ENCODE measurements at places on chromosomes 13 and 19.
A peak's percentile ranks its signal among the peaks of the same experiment; 100 is the strongest.

GRCh38 chr13:20128459-20128931 is 32.4 kb downstream of the GJA3 start:
- DNase-seq, result no peak

- no peak for DNase-seq
These were observed 172.0 kb downstream of the DLEU7 start for GRCh38 chr13:50671497-50671850.

GRCh38 chr13:24075137-24075975 is 85.2 kb upstream of the SPATA13 start:
- no peak for DNase-seq

DNA sequence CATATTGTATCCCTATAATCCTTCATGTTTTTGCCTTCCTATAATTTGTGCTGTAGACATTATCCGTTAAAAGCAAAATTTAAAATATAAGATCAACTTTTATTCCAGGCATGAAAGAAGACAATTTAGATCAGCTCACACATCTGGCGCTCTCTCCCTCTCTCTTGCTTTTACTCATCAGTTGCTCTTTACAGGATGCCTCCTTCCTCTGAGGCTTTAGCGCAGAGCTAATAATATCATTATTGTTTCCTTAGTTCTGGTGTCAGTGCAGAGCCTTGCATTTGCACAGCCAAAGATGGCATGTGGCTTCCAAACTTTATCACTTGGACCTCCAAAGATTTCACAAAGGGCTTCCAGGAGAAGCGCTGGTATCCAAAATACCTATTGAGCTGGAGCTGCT is 295.1 kb downstream of the FGF9 start:
- DNase-seq, result no peak

- peak; percentile 69 for DNase-seq
These were observed 2.7 kb upstream of the HPN start for GRCh38 chr19:35038623-35039512.

GRCh38 chr13:27406178-27406939 is 18.1 kb upstream of the GTF3A start:
- peak; percentile 57 for DNase-seq

- no peak for DNase-seq
These were observed at the start of gene RASIP1 for GRCh38 chr19:48740164-48740972. Gene RASIP1, minus strand, starts transcription at chr19:48740610. Its CDS starts 328 bp downstream, at chr19:48740282.

DNA sequence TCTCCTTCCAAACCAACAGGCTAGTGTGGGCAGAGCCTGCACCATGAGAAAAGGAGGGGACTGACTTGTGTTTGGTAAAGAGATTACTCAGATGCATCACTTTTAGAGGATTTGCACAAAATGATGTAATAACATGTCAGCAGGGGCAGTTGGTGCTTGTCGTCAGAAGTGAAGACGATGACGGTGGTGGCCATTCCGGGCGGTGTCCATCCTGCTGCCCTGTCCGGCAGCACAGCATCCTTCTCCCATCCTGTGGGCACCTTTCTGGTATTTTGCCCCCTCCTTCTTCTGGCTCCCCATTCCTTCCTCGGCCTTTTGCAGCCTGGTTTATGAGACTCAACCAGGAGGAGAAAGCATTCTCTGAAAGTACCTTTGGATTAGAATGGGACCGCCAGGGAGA is 160.1 kb downstream of the TEX29 start:
- DNase-seq, result peak; percentile 68

DNA sequence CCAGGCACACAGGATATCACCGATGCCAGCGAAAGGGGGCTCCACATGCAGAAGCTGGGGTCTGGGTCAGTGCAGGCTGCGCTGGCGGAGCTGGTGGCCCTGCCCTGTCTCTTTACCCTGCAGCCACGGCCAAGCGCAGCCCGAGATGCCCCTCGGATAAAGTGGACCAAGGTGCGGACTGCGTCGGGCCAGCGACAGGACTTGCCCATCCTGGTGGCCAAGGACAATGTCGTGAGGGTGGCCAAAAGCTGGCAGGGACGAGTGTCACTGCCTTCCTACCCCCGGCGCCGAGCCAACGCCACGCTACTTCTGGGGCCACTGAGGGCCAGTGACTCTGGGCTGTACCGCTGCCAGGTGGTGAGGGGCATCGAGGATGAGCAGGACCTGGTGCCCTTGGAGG is 7.2 kb downstream of the NCAN start:
- no peak for DNase-seq

DNA sequence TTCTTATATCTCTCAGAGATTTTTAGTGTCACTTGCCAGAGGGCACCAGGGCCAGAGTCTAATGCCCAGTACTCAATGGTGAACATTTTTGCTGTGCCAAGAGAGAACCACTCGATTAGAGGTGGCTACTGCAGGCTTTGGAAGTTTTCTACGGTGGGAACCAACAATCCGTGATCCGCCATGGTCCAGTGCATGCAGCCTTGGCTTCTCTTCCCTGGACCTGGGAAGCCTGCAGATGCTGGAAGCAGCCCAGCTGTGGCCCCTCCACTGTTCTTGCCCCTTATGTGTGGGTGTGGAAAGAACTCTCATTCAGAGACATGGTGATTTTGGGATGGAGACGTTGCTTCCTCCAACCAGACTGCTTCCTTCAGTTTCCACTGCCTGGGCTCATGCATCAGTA is 224.2 kb downstream of the TSHZ3 start:
- DNase-seq, result no peak

DNA sequence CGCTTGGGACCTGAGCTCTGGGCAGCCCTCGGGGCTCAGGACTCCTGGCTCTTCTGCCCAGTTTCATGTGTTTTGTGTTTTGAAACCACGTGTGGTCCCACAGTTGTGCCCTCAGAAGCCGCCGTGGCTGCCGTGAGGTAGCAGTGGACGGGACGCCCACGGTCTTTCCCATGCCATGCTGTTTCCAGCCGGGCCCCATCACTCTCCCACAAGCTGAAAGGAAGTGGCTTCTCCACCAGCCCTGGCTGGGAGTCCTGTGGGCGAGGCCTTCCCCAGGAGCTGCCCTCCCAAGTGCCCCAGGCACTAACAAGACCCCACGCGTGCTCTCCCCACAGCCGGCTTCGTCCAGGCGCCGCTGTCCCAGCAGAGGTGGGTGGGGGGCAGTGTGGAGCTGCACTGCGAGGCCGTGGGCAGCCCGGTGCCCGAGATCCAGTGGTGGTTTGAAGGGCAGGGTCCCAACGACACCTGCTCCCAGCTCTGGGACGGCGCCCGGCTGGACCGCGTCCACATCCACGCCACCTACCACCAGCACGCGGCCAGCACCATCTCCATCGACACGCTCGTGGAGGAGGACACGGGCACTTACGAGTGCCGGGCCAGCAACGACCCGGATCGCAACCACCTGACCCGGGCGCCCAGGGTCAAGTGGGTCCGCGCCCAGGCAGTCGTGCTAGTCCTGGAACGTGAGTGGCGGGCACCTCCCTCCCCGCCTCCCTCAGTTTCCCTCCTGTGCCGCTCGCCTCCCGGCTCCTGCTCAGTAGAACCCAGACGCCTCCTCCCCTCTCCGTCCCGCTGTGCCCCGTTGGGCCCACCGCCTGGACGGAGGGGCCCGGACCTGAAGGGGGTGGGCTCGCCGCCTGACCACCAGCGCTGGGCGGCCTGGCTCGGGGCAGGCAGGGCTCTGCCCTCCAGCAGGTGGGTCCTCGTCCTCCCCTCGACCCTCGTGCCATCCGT is 5.3 kb downstream of the BSG start:
- DNase-seq, result no peak

DNA sequence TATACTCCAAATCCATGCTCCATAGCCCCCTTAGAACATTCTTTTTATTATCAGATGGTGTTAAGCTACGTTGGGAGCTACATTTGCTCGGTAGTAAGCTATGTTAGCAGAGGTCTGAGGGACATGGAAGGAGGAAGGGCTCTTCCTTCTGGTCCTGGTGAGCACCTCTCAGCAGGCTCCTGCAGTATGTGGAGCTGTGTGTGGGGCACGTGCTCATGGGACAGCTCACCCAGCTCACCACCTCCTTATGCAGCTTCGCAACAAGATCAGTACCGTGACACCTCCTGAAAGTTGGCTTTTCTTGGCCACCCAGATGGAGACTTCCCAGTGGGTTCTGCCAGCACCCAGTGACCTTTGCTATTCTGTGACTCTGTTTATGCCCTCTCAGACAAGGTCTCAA is 400.5 kb upstream of the SLC10A2 start:
- no peak for DNase-seq

DNA sequence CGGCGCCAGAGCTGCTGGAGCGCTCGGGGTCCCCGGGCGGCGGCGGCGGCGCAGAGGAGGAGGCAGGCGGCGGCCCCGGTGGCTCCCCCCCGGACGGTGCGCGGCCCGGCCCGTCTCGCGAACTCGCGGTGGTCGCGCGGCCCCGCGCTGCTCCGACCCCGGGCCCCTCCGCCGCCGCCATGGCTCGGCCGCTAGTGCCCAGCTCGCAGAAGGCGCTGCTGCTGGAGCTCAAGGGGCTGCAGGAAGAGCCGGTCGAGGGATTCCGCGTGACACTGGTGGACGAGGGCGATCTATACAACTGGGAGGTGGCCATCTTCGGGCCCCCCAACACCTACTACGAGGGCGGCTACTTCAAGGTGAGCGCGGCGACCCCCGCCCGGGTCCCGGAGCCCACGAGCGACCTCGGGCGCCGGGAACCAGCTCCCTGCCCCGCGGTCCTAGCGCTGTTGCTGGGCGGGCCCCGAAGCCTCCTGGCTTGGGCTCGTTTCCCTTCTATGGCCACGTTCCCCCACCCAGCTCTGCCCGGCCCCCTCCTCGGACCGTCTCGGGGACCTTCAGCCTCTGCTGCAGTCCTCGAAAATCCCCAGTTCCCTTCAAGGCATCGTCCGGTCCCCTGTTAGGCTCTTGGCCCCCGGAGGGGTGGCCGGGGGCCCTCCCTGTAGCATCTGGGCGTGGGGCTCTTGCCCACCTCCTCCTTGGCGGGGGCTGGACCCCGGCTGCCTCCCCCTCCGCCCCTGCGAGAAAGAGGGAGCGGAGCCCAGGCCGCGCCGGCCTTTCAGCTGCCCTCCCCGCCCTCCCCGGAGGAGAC is at the start of gene CDC34:
Gene CDC34, plus strand, starts transcription at position 8 of the 808 bp plus-strand sequence. Its CDS starts 172 bp downstream, at position 180.
- DNase-seq, result peak; percentile 55

DNA sequence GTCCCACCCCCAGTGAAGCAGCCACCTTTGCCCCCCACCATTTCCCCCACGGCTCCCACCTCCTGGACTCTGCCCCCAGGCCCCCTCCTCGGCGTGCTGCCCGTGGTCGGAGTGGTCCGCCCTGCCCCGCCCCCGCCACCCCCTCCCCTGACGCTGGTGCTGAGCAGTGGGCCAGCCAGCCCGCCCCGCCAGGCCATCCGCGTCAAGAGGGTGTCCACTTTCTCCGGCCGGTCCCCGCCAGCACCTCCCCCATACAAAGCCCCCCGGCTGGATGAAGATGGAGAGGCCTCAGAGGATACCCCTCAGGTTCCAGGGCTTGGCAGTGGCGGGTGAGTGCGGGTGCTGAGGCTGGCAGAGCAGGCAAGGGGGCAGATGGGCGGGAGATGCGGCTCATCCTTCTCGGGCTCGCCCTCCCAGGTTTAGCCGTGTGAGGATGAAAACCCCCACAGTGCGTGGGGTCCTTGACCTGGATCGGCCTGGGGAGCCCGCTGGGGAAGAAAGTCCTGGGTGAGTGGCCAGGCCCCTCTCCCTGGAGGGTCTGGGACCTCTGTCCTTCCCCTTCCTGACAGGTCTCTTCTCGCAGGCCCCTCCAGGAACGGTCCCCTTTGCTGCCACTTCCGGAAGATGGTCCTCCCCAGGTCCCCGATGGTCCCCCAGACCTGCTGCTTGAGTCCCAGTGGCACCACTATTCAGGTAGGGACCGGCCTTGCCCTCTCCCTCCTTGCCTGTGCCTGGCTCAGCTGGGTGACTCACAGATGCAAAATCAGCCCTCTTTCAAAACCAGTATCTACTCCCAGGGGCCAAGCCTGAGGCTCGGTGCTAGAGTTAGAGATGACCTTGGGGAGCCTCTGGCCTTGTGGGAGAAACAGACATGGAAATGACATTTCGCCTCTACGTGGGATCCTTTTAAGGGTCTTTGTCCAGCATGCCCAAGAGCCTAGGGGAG is 8.8 kb downstream of the IGFLR1 start:
- DNase-seq, result no peak

Data from NCI-H69 (cell line).